MV-4-11 (cell line): ENCODE measurements at places on chromosomes 3 and 15.

DNA sequence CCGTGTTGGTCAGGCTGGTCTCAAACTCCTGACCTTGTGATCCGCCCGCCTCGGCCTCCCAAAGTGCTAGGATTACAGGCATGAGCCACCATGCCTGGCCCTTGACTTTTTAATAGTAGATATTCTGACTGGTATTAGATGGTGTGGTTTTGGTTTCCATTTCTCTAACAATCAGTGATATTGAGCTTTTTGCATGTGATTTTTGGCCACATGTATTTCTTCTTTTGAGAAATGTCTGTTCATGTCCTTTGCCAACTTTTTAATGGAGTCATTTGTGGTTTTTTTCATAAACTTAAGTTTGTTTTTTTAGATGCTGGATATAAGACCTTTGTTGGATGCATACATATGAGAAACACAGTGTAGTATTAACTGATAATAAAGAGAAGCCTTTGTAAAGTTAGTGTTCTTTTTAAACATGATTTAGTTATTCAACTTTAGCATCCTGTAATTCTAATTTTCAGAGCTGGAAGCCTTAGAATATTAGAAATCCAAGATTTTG is 280.8 kb downstream of the RBMS3 start:
- no peak for DNase-seq

- no peak for DNase-seq
Observed at GRCh38 chr3:95751509-95751908, 1062.9 kb upstream of the EPHA6 start.

DNA sequence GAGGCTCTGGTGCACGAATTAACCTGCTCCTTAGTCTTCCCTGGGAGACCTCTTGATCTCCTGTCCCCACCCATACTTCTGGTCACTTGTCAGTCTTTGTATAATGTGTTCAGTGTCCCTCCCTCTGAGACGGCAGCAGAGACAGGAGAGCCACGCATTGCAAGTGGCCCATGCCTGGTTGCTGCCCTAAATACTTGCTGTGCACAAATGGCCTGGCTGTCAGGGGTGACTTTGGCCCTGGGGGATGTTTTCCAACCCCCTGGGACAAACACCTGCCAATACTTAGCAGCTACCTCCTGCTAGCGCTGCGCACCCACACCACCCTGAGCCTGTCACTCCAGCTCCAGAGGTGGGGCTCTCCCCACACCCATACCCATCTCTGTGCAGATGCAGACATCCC is 17.2 kb downstream of the KLF13 start:
- no peak for DNase-seq

DNA sequence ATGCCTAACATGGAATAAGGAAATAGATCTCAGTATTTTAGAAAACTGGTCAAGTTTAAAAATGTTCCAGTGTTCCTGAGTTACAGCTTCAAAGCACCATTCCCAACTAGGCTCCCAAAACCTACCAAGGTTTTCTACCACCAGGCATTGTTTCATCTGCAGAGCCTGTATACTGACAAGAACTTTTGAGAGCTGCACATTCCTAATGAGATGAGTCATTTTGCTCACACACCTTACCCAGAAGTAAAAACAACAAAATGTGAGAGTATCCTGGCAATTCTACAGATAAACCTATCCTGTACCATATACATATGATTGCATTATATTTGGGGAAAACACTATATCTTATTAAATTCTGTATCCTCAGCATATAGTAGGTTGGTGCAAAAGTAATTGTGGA is 90.7 kb downstream of the ATP8B4 start:
- no peak for DNase-seq

DNA sequence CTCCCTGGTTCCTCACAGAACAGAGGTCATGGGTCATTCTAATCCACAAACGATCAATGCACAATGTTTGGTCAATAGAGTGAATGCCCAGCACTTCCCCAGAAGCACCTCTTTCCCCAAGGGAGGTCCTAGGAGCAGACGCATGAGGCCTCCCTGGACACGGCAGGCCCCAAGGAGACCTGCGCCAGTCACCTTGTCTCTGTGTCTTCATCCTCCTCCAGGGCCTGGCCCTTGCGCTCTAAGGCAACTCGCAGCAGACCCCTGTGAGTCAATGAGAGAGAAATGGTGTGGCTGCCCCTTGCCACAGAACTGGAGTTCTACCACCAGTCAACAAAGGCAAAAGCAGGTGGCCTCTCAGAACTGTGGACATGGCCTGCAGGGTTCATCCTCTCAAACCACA is 18.1 kb downstream of the ALS2CL start:
- DNase-seq, result no peak

DNA sequence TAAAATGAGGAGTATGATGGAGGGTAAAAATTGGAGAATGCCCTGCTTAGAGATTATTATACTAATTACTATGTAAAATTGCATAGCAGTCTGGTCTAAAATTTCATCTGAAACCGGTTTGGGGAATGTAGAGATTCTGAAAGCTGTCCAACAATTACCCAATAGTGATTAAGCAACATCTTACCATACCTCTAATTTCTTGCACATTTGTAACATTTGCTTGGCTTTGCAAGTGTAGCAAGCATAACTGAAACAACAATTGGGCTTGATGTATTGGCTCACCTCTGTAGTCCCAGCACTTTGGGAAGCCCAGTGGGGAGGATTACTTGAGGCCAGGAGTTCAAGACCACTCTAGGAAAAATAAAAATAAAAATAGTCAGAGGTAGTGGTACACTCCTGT is 17.4 kb downstream of the AADACL2 start:
- peak; percentile 20 for DNase-seq

GRCh38 chr3:141372656-141373055 is 4.4 kb downstream of the ZBTB38 start:
- DNase-seq, result no peak

GRCh38 chr3:132253262-132253878 is 63.8 kb upstream of the ACP3 start:
- peak; percentile 66 for DNase-seq

DNA sequence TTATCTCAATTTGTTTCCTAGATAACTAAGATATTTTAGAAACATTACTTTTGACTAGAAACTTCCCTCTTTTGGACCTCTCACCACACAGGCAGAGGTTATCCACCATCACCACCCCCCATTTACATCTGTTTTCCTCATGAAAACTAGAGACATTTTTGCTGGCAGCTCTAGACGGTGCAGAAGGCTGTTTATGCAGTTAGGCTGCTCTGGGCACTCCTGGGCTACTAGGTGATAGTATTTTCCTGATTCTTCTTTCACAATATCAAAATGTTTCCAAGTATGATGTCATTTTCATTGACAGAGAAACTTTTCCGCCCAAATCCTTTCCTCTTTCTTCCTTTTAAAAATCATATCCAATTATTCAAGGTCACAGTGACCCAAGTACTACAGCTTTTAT is 67.1 kb downstream of the PLOD2 start:
- no peak for DNase-seq

- DNase-seq, result peak; percentile 65
Observed at GRCh38 chr3:2714834-2715233, 395.3 kb downstream of the IL5RA start.

DNA sequence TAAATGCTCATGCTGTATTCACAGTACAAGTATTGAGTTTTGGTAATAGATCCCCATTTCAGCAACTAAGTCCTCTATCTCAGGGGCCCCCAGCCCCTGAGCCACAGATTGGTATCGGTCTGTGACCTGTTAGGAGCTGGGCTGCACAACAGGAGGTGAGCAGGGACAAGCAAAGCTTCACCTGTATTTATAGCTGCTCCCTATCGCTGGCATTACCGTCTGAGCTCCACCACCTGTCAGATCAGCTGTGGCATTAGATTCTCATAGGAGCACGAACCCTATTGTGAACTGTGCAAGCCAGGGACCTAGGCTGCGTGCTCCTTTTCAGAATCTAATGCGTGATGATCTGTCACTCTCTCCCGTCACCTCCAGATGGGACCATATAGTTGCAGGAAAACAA is 262.8 kb upstream of the UBE2E2 start:
- DNase-seq, result no peak

- peak; percentile 95 for DNase-seq
Observed at GRCh38 chr15:70672081-70672480, 91.3 kb downstream of the UACA start.
